ENCODE measurements at places on chromosomes 1 and 21.

DNA sequence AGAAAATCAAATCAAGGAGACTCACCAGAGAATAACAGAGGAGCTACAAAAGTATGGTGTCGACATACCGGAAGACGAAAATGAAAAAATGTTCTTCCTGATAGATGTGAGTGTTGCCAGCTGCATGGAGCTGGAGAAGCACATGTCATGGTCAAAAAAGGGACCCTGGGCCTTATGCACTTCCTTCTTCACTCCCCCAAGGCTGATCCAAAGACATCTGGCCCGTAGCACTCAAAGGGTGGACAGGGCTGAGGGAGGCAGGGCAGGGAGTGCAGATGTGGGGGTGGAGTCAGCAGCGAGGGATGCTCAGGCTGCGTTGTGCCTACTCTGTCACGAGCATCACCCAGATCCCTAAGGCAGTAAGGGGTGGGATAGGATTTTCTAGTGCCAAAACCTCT is 19.4 kb downstream of the MX1 start:
- no peak for DNase-seq

GRCh38 chr1:106233511-106233910 is 823.0 kb upstream of the PRMT6 start:
- no peak for DNase-seq

GRCh38 chr21:36700295-36700970 is 1.5 kb downstream of the SIM2 start:
- DNase-seq = peak; percentile 63

DNA sequence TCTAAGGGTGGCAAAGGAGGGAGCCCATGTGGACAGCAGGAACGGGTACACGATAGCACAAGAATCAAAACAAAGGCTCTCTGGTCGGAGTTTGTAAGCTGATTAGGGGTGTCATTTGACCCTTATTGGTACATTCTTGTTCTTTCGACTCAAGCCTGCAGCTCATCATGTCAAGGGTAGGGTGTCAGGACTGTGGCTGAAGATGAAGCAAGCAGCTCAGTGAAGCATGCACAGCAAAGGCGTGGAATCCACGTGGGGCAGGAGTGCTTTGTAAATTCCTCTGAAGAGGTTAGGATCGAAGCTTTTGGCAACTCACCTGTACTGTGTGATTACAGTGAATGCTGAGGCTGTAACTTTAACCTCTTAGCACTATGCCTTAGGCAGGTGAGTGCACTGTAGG is 4.7 kb upstream of the ABCB10 start:
- DNase-seq = no peak

GRCh38 chr1:153536671-153537375 is 1.0 kb upstream of the S100A6 start:
- no peak for DNase-seq

- no peak for DNase-seq
These were observed 42.3 kb downstream of the DUSP10 start for GRCh38 chr1:221699577-221699976.

GRCh38 chr1:205922806-205923205 is 20.4 kb downstream of the SLC26A9 start:
- DNase-seq = no peak

- DNase-seq = no peak
These were observed 22.9 kb downstream of the DYRK1A start for GRCh38 chr21:37389456-37389855.

DNA sequence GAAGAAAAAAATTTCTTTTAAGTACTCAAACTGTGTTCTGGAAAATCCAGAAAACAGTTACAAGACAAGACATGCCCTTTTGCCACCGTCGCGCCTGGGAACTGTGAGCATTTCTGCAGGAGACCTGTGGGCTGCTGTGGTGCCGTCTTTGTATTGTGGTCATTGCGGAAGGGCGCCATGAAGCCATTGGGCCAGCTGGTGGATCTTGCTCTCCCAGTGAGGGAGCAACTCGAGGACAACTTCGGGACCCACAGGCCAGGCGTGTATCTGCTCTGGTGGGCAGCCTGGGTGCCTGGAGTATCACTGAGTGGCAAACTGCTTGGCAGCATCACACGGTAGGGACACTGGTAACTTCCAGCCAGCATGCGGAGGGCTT is 3.8 kb upstream of the THEMIS2 start:
- DNase-seq = no peak
